ENCODE measurements at places on chromosomes 1 and 21.

- no peak for DNase-seq
Observed at GRCh38 chr1:159839116-159839849, 12.6 kb downstream of the SLAMF8 start.

GRCh38 chr1:89005286-89006151 is 13.1 kb upstream of the KYAT3 start:
- no peak for DNase-seq

GRCh38 chr1:32592943-32593342 is 53.7 kb downstream of the ZBTB8A start:
- DNase-seq: peak; percentile 50

GRCh38 chr1:94045465-94046056 is 75.4 kb downstream of the ABCA4 start:
- DNase-seq: peak; percentile 96

DNA sequence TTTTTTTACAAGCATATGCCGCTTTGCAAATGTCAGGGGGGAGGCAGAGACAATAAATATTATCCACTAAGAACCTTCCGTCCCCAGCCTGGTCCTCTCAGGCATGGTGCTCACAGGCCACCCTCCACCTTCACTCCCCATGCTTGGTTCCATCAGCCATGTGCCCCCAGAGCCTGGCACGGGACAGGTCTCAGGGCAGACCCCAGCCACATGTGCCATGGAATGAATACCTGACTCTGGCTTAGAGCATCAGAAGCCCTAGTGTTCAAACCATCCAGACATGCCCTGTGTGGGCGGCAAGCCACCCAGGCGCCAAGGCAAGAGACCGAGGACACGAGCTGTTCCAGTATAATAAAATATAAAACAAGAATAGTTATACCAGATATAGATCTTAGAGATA is 5.4 kb downstream of the LSS start:
- DNase-seq: no peak

DNA sequence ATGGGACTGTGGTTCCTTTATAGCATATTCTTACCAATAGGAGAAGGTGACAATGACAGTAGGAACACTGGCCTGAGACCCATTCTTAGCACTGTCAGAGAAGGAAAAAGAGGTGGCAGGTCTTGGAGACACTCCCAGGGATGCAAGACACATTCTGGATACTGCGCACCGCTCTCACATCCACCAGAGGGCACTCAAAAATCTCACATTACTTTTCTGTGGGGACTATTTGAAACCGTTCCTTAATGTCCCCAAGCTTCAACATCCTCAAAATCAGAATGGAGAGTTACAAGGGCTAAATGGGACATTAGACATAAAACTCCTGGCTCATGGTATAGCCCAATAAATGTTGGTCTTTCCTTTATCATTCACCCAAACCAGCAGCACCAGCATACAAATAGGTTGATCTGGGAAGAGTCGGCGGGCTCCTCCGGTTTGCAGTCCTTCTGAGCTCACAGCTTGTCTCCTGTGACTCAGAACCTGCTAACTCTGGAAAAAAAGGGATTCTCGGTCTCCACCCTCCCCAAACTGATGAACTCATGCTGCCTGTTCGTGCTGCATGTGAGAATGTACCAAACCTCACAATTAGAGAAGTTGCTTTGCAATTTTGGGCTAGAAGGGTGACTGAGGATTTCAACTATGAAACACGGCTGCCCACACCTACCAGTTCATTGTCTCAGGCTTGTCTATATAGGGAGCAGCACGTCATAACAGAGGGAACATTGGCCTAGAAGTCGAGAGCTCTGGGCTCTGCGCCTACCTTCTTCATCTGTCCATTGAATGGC is 40.2 kb downstream of the IL12RB2 start:
- peak; percentile 33 for DNase-seq

- DNase-seq: peak; percentile 96
Observed at GRCh38 chr1:68188060-68188538, 44.2 kb downstream of the WLS start.

GRCh38 chr1:159675046-159675445 is 39.3 kb downstream of the CRP start:
- no peak for DNase-seq

DNA sequence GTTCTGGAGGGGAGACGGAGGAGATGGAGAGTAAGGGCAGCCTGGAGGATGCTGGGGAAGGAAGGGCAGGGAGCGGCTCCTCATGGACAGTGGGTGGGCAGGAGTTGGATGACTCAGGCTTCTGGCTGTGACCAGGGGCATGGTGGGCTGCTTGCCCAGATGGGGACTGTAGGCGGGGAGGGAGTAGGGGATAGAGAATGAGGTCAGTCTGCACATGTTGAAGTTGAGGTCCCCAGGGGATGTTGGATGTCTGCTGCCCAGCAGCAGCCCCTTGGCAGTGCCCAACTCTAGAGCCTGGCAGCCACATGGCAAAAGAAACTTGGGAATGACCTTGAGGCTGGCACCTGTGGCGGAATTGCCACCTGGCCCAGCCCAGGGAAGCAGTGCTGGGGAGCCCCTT is 6.4 kb downstream of the SELENON start:
- DNase-seq: no peak

DNA sequence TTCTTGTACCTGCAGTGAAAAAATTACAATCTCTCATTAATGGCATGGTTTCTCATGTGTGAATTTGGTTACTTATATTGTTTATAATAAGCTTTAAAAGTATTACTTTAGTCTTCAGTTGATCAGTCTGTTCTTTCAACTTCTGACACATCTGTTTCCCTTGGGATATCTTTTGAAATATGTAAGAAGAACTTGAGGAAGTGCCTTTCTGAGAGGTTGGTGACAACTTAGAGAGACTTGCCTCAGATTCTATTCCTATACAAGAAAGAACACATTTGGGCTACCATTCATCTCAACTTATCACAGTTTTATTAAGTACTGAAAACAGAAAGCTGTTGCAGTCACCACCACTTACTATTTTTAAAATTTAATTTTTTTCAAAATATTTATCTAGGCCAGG is 8.1 kb downstream of the AKNAD1 start:
- DNase-seq: no peak

- DNase-seq: no peak
Observed at GRCh38 chr1:184218458-184219075, 167.0 kb downstream of the TSEN15 start.

DNA sequence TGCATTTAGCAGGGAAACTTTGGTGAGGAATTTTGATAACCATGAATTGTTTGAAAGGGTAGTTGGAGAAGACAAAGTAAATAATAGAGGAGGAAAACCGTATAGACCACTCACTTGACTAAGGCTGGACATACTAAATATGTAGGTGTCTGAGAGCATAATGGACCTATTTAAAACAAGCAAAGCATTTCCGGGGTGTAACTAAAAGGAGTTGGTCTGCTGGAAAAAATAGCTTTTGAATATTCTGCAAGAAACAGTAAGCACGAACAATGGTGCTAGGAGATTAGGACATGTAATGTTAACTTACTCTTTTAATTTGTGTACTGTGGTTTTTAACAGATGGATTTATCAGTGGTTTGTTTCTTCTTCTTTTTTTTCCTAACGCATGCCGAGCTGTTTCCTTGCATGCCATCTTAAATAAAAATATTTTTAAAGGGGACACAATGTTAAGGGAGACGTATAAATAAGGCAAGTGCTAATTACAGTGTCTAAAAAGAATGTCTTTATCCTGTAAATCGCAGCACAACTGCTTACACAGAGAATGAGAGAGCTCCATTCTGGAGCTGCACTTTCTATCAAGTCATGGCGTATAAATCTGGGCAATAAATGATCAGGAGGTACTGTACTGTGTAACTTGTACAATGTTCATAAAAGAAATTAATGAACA is 492.1 kb downstream of the LMO4 start:
- no peak for DNase-seq

- DNase-seq: no peak
Observed at GRCh38 chr1:218217040-218217439, 68.1 kb upstream of the RRP15 start.

- DNase-seq: no peak
Observed at GRCh38 chr1:186671136-186671825, 8.9 kb downstream of the PTGS2 start.

DNA sequence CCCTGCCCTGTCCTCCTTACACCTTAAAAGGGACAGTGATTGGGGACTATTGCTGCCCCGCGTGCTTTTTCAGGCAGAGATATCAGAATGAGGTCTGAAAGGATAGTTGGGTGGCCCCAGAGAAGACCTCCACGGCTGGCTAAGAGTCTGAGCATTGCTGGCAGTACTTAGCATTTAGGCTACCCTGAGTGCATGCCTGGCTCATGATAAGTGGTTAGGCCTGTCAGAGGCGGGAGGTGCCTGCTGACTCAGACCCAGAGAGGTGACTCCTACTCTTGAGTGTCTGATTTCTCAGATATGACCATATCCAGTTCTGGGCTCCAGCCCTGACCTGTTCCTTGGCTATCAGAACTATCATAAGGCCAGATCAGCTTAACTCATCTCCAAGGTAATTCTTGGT is 213.7 kb downstream of the PBX1 start:
- DNase-seq: peak; percentile 98

DNA sequence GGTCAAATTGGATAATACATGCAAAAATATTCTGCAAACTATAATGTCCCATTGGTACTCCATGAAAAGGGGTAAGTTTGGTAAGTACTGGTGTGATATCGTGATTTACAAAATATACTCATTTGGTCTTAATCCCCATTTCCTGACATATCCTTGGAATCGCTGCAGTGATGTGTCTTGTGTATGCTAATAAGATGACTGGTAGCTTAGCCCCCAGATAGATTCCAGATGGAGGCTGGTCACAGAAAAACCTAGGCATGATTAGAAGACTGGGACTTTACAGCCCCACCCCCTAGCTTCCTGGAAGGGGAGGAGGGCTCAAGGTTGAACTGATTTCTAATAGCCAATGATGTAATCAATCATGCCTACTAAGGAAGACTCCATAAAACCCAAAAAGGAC is 3.0 kb downstream of the VAMP4 start:
- no peak for DNase-seq

DNA sequence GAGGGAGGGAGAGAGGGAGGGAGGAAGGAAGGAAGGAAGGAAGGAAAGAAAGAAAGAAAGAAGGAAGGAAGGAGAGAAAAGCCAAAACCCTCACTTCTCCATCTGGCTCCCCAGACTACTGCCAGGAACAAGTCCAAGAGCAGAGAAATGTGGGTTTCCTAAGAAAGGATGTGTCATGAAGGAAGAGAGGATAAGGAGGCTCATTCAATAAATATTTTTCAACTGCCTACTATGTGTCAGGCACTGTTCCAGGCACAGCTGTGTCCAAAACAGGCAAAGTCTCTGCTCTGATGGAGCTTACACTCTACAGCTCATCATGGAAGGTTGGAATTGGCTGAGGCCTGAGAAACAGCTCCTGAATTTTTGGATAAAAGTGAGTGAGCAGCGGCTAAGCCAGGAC is 42.6 kb upstream of the ATP2B4 start:
- DNase-seq: peak; percentile 62

GRCh38 chr1:169529068-169529642 is 43.4 kb upstream of the SLC19A2 start:
- DNase-seq: peak; percentile 52

DNA sequence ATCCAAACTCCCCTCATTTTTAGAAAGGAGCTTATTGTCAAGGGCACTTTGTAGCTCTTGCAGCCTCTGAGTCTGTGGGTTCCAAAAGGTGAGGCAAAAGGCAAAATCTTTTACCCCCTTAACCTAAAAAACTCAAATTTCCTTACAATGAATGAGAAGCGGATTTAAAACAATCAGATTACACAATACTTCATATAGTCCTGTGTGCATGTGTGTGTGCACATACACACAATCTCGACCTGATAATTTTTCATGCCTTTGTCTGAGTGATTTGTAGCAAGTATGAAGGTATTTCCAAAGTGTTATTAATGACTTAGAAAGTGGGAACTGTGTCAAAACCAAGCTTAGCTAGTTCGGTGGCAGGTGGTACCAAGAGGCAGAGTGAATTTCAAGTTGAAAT is 42.9 kb downstream of the GRIK1 start:
- no peak for DNase-seq

DNA sequence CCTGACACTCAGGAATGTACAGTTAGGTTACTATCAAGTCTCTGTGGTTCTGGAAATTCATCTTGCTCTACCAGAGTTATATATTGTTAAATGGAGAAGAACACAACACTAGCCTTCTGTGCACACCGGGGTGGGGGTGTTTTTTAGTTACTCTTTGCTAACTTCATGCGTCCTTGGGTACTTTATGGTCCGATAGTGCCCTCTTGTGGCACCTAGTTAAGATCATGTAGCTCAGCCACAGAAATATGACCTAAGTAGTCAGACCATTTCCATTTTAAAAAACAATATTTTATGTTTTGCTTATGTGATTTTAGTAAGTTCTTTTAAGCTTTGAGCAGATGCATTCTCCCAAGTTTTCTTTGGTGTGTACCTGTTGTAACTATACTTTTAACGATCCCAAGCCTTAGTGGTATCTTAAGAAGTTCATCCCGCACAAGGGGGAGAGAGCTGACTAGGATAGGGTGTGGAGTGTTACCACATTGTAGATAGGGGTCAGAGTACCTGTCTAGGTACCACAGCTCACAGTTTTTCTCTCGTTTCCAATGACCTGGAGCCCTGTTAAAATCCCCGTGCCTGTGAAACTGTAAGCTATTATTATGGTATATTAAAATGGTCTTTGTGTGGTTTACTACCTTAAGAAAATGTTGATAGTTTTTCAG is 20.6 kb upstream of the SH3D21 start:
- peak; percentile 86 for DNase-seq

DNA sequence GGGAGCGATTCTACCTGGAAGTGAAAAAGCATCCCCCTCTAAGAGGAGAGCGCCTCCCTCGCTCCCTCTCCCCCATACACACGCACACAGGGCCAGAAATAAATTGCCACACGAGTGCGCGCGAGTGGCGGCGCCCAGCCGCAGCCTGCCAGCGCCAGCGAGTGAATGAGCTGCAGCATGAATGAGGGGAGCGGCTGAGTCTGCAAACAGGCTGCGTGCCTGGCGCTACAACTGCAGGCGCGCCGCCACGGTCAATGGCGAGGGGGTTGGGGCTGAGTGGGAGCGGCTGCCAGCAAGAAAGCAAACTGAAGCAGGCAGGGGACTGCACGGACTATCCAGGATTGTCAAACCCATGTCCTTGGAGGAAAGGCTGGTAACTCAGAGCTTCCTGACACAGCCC is 2.2 kb downstream of the CAMK1G start:
- DNase-seq: peak; percentile 35
